ENCODE measurements at places on chromosomes 3 and 15.
A peak's percentile ranks its signal among the peaks of the same experiment; 100 is the strongest.

GRCh38 chr3:182787302-182788036 lies 5.8 kb upstream of the ATP11B start:
- peak; percentile 12 for DNase-seq

GRCh38 chr15:62150445-62150844 lies 14.6 kb downstream of the C2CD4B start:
- no peak for DNase-seq

DNA sequence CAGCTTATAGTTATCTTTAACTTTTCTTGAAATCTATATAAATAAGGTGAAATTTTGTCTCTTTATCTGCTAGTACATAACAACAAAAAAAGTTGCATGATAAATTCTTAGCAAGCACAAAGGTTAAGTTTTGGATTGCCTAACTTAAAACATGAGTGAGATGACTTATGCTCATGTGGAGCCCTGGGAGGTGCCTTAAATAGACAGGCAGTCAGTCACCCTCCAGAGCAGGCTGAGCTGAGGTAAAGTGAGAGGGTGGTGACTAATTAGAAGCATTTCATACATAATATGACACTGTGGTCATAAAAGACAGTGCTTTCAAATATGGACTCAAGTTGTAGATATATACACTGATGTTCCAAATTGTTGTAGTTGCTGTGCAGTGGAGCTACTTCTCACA lies 14.6 kb upstream of the MME start:
- peak; percentile 96 for DNase-seq

DNA sequence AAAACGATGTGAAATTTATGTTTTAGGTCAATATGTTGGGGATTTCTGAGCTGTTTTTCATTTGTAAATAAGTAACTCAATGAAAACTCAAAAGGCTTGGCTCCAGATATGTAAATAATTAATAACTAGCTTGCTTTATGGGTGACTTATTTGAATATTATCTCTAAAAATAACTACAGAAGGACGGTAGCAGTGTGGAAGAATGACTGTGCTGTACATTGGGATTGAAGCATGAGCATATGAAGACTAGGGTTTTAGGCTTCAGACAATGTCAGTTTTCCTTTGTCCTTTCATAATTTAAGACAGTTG lies 343.9 kb downstream of the GRM7 start:
- no peak for DNase-seq

- no peak for DNase-seq
Observed at GRCh38 chr3:189305412-189305811, 133.6 kb downstream of the TPRG1 start.

DNA sequence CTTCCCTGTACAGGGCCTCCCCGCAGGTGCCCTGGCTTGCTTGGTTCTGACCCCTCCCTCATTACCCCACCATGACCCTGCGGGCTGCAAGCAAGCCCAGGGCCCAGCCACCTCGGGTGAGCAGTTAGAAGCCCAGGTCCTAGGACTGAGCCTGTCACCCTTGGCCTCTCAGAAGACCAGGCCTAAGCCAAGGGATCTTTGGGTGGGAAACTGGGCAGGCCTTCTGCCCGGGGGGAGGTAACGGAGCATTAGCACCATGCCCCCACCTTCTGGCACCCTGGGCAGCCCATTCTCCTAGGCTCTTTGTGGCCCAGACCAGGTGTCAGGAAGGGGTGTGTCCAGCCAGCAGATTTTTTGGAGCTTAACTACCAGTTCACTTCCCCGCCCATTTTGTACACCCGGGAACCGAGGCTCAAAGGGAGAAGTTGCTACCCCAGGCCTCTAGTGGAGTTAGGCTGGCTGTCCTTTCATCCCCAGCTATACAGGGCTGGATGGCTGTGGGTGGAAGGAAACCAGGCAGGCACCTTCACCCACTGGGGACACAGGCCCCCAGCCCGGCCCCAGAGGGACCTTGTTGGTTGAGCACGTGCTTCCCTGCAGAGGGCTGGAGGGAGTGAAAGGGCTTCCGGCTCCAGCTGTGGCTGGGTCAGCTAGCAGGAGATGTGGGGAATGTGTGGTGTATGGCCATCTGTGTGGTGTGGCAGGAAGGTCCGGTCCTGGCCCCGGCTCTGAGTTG lies 1.4 kb downstream of the CSK start:
- DNase-seq: peak; percentile 65

DNA sequence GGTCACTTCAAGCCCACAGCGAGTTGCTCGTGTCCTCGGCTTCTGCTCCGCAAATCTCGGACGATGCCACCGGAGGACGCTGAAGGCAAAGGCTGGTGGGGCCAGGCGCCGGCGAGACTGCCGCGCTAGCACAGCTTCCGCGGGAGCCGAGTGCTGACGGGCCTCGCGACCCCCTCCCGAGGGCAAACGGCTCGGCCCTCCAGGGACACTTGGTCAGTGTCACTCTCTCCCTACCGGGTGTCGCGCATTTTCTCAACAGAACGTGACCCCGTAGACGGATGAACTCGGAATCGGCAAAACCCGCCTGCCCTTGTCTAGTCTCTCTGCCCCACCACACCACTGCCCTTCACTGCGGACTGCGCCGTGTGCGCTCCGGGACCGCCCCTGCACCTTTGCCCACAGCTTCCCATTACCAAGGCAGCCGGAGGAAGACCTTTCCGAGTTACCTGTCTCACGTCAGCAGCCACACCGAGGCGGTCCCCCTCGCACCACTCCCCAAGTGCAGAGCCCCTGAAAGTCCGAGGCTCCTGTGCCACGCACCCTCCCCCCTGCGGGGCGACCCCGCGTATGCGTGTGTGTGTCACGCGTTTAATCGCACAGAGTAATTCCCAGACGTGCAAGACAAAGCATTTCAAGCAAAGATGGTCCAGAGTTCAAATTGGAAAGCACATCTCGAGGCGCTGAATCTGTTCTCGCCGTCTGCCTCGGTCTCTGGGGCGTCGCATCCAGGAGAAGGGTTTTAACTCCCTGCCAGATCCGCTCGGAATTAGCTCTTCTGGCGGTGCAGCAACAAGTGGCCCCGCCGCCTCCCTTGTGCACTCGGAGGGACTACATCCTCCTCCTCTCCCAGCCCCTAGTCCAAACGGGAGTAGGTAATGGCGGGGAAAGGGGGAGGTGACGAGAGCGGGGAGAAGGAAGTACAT lies 245.0 kb upstream of the TOPAZ1 start:
- DNase-seq: peak; percentile 90

DNA sequence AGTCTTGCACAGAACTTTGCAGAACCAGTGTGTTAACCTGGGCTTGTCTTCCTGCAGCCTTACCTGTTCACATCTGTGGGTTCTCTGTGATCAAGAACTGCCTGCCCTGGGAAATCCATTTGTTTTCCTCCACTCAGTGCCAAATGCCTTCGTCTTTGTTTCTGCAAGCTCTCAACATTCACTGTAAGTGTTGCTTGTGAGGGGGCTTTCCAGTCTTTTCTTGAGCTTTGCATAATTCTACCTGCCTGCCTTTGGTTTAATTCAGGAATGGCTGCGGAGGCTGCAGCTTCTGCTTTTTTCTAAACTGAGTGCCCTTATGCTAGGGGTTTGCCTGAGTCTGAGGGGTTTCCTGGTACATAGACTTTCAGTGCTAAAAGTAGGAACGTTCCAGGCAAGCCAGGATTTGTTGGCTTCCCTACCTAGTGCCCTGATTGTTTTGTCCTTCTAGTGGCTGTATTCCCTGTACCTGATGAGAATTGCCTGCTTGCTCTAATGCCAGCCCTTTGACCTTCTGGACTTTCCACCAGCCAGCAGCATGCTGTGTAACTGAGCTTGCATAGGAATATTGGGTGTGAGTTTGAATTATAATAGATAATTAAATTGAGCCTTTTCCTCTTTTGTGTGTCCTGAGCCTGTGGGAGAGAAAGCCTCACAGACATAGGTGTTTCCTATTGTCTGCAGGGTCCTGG lies 96.6 kb upstream of the CLSTN2 start:
- no peak for DNase-seq

- DNase-seq: no peak
Observed at GRCh38 chr3:45513041-45513440, 81.5 kb upstream of the LIMD1 start.

- DNase-seq: no peak
Observed at GRCh38 chr15:41675337-41675736, 15.1 kb downstream of the MGA start.

GRCh38 chr3:141486496-141486745 lies 406 bp upstream of the RASA2 start:
- DNase-seq: no peak

DNA sequence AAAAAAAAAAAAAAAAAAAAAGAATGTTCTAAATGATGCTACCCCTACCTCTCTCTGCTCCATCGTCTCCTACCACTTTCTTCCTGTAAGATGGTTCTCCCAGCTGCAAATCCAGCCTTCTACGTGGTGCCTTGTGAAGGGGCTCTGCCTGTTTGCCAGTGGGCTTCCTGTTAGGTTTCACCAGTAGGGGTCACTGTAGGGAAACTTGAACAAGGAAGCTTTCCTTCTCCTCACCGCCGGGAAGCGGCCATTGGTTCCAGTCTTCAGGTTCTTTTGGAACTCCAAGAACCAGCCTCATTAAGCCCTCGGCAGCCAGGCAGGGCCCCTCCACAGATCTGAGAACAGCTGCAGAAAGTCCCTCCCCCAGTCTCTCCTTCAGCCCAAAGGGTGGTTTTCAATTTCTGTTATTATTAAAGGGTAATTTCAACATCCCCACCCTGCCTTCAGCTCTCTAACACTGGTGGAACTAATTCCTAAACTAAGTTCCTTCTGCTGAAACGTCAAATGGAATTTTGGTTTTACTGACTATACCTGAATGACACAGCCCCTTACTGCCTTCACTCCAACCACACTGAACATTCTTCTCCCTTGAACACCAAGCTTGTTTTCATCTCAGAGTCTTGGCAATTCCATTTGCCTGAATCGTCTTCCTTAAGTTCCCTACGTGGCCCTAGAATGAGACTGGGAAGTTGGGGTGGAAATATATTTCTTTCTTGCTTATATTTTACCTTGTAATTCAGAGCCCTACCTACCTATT lies 13.5 kb downstream of the MCCC1 start:
- DNase-seq: peak; percentile 19

DNA sequence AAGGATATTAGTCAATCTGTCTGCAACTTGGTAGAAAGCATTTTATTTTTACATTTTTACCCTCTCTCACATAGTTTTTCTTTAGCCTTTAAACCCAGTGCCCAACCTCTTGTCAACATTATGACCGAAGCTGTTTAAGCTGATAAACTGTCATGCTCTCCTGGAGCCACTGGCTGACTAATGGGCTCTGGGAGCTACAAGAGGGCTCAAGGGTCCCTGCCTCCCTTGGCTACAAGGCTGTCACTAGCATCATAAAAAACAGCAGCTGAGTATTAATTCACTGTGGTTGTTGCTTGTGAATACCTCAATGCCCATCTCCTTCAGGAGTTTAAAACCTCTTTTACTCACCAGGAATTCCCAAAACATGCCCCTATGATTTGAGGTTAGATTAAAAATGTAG lies 237.9 kb downstream of the ZMAT3 start:
- DNase-seq: no peak

GRCh38 chr15:75661100-75661755 lies 13.5 kb downstream of the SNX33 start:
- DNase-seq: peak; percentile 97

- DNase-seq: peak; percentile 61
Observed at GRCh38 chr3:143975554-143976152, 4.0 kb downstream of the DIPK2A start.

GRCh38 chr3:169362301-169362700 lies 301.2 kb downstream of the MECOM start:
- no peak for DNase-seq

DNA sequence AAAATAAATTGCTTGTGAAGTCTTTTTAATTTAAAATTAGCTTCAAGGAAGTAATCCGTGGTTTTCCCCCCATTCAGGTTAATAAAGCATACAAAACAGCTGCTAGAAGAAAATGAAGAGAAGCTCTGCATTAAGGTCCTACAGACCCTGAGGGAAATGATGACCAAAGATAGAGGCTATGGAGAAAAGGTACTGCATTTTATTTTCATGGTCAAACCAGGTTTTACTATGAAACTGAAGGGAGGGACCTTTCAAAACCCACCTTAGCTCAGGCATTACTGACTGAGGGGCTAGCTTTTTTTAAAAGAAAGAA lies 218.5 kb downstream of the ITPR1 start:
- DNase-seq: no peak

DNA sequence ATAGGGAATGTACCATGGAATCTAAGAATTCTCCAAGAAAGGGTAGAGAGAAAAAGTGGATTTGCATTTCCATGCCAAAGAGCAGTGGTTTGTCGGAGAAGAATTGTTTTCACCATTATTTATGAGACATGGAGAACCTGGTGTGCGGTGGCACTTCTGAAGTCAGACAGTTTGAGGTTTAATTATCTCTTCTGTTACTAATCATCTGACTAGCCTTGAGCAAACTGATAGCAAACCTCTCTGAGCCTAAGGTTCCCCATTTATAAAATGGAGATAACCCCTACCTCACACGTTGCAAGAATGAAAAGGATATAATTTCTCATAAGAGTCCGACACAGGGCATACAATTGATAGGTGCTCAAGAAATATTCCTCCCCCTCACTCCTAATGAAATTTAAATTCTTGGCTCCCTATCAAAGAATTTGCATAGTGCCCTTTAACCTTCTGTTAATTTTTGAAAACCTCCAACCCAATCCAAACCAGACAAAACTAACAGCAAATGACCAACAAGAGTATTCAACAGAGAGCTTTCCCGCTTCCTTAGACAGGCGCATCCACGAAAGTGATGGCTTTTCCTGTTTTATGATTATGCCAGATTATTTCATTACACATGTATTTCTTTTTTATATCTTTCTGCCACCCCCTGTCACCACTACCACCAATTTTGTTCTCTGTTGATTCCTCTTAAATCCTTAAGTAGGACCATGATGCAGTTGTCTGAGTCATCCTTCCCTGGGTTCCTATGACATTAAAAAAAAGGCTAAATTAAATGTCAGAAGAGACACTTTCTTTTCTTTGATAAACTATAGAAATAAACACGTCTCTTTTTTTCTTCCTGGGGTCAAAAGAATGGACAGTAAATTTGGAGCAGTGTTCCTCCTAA lies 28.5 kb downstream of the TMEM212 start:
- no peak for DNase-seq

DNA sequence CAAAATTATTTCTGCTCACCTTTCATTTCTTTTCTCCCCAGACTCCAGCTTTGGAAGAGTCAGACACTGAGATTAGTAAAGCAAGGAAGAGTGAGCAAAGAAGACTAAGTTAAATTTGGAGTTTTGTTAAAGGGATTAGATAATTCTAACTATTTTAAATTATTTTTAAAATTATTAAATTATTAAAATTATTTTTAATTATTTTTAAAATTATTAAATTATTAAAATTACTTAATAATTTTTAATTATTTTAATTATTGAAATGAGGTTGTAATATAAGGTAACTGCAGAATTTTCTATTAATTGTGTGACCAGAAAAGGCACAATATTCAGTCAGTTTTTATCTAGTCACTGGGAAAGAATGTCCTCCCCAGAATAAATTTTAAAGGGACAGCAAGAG lies 185.0 kb upstream of the EOMES start:
- DNase-seq: no peak

GRCh38 chr15:41878355-41878699 lies 15.5 kb downstream of the SPTBN5 start:
- DNase-seq: no peak

- DNase-seq: peak; percentile 7
Observed at GRCh38 chr3:161403251-161403650, 31.9 kb upstream of the SPTSSB start.

All from foreskin fibroblast (primary cell).